Uterus (tissue), 4 donors: ENCODE measurements at places on chromosomes 7 and 10.

DNA sequence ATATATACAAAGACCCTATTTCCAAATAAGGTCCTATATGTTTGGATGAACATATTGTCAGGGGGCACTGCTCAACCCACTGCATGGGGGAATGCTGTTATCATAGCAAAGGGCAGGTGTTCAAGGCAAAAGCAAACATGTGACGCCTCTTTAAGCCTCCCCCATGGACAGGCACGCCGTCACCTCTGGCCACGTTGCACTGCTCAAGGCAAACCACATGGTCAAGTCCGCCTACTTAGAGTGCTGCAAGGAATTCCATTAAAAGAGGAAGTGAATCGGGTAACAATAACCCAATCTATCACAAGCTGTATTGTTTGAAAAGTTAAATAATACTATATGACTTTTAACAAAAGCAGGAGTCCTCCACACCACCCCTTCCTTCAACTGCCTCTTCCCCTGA, 8.8 kb upstream of the CALD1 start:
- DNase-seq: no peak

DNA sequence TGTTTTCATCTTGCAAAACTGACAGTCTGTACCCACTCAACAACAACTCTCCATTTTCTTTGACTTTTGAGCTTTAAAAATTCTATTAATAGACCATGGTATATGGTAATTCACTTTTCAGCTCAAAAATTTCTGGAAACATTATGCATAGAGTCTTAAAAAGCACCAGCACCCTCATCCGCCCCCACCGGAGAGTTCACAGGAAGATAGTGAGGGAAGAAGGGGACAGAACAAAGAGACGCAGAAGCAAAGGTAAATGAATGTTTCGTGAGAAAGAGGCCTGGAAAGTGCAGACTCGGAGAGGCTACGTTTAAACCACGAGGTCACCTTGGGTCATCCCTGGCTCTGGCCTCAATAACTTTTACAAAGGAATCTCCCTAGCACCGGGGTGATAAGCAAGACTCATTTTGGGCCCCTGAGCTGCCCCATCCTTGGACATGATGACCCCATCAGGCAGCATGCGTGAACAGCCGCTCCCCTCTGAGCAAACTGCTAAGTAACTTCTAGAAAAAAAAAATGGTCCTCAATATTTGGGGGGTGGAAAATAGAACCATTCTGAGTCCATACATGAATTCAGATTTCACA, 96.3 kb downstream of the CPXM2 start:
- DNase-seq: no peak

- no peak for DNase-seq
These were observed 44.2 kb downstream of the PRF1 start for GRCh38 chr10:70558295-70558694.

GRCh38 chr7:64098-64915, 128.1 kb upstream of the FAM20C start:
- peak; percentile 43 for DNase-seq

DNA sequence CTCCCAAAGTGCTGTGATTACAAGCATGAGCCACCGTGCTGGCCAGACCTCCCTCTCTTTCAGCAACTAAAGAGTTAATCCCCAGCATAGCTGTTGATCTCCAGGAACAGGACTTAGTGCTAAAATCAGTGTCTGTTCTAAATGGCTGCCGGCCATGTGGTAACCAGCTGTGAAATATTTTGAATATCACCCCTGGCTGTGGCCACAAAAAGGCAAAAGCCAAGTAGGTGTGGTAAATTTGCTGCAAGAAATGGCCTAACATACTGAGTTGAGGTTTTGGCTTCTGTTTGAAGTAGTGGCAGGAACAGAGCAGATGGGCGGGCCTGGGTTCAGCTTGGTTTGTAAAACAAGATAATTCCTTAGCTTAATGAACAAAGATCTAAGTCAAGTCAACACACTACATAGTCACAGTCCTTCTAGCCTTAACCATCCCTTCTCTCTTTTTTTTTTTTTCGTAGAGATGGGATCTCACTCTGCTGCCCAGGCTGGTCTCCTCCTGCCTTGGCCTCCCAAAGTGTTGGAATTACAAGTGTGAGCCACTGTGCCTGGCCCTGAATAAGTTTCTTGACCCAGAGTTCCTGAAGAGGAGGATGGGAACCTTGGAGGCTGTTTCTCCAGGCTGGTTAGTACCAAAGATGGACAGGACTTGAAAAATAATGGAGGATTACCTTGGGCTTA, 22.7 kb upstream of the AGFG2 start:
- DNase-seq: peak; percentile 55

DNA sequence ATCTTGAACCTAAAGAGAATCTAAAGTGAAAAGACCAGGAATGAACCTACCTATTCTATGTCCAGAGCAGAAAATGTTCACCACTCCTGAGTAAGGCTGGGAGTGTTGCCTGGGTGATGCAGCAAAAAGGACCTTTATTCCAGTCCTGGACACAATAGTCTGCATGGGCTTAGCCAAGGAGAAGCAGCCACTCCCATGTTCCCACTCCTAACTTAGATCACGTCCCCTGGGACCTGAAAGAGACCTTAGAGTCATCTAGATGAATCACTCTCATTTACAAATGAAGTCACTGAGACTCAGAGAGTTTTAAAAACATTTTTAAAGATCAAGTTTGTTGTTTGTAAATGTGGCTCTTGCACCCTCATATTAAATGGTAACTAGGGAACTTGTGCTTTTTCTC, 763.4 kb downstream of the KCNMA1 start:
- DNase-seq: no peak

- no peak for DNase-seq
These were observed 139.1 kb upstream of the LRRTM3 start for GRCh38 chr10:66786709-66787108.

DNA sequence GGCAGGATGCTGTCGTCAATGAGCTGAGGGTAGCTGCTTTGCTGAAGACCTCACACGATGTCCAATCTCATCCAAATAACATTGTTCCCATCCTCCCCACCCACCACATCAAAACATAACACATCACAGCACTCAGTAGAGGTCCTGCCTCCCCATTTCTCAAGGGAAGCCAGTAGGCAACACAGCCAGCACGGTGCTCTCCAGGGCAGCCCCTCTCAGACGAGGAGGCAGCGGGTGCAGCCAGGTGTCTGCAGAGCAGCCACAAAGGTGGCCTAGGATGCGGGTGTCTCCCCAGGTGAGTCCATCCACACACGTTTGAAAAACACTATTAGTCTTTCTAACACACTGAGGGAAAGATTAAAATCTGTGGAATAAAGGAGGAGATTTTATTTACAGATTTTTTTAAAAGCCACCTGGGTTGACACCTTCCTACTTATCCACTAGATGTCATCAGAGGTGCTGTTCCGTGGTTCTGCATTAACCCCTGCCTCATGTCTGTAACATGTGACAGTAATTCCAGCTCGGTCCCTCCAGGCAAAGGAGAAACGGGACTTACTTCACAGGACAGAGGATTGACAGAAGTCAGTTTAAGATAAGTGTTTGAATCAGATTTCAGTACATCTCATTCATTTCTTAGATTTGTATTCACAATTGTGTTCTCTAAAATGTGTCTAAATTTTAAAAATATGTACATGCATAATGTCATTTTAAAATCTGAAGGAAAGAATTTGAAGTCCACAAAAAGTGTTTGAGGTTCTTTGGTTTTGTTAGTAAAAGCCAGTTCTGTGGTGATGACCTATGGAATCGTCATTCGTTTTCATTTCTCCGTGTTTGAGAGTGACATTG, 68.0 kb downstream of the LANCL2 start:
- no peak for DNase-seq

- DNase-seq: no peak
These were observed 53.8 kb downstream of the MCMBP start for GRCh38 chr10:119818889-119819270.

- DNase-seq: no peak
These were observed 57.7 kb upstream of the ZNRF2 start for GRCh38 chr7:30226614-30227268.

DNA sequence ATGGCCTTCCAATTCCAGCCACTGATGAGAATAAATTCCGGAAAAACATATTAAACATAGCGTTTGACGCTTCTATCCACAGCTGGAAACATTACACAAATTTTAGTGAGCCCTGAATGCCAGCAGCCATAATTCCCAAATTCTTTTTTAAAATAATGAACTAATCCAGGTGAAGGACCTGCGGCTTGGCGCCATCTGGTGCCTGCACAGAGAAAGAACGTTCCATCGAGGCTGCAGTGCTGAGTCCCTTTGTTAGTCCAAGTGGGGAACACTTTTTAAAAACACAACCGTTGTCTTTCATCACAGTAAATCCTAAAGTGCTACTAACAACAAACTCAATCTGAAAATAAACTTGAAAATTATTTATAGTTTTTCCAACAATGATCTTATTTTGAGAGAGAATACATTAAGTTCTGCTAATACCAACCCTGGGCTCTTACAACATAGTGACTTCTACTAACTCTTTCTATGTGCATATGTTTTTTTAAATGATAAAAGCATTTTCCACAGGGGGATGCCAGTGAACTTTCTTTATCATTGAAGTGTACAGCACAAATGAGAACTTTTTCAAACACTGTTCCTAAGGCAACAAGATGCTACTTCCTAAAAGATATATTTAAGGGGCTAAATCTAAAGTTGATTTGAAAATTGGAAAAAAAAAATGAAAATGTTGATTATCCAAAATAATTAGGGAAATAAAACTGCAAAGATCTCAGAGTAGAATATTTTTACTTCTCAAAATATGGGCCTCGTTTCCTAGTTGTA, 166.9 kb upstream of the RNF32 start:
- no peak for DNase-seq

GRCh38 chr10:101710059-101710695, 15.2 kb upstream of the FBXW4 start:
- no peak for DNase-seq

GRCh38 chr10:25306386-25306785, 131.6 kb downstream of the GPR158 start:
- no peak for DNase-seq

GRCh38 chr10:101256387-101256786, 27.1 kb upstream of the LBX1 start:
- no peak for DNase-seq

GRCh38 chr10:66747451-66747850, 178.4 kb upstream of the LRRTM3 start:
- DNase-seq: no peak

GRCh38 chr7:74372511-74373111, 81.1 kb upstream of the GTF2IRD1 start:
- DNase-seq: peak; percentile 59

- no peak for DNase-seq
These were observed 55.4 kb upstream of the INHBA start for GRCh38 chr7:41758321-41758720.

DNA sequence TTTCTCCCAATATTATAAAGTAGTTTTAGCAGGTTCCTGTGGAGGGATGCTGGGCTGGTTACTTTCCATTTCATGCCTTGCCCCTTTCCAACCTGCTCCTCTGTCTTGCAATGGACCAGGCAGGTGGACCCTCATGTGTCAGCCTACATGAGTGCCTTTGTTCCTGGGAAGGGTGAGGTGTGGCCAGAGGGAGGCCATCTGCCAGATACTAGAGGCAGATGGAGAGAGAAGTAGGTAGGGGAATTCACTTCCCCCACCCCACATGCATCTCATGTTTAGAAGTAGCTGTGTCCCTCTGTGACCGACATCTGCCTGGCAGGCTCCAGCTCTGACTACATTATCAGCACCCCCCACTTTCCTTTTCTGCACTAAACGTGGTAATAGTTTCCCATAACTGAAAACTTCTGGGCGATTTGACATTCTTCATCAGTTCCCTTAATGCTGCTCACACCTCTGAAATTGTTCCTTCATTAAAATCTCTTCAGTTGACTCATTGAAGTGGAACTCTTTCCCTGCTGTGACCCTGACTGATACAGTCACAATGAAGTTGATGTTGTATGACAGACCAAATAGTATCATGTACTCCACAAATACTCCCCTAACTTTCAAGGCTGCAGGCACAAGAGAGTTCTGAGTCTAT, 396.3 kb upstream of the FZD8 start:
- no peak for DNase-seq

DNA sequence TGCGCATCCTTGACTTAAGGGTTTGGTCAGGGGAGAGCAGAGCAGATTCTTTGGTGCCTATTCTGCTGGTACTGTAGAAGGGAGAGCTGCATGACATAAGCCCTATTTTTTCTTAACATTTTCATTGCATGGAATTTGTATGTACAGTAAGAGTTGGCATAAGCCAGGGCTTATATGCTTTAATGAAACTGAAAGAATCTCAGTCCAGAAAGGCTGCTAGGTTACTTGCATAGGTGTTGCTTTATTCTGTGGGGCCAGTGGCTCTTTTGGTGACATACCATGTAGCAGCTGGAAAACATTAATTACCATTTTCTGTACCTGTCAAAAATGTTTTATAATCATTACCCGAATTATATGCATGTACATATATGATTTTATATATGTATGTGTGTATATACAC, 152.1 kb downstream of the LYZL1 start:
- DNase-seq: no peak

DNA sequence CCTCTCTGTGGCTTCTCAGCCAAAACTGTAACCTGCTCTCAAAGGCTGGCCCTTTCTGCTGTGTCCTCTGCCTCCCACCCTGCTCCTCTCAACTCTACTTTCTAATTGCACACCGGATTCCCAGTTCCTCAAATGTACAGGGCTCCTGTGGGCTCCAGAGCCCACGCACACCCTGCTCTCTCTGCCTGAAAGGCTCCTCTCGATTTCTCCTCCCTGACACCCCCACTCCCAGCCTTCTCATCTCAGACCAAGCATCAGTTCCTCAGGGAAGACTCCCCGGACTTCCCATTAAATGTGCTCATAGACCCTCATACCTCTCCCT, 111.7 kb upstream of the STEAP1B start:
- DNase-seq: no peak

DNA sequence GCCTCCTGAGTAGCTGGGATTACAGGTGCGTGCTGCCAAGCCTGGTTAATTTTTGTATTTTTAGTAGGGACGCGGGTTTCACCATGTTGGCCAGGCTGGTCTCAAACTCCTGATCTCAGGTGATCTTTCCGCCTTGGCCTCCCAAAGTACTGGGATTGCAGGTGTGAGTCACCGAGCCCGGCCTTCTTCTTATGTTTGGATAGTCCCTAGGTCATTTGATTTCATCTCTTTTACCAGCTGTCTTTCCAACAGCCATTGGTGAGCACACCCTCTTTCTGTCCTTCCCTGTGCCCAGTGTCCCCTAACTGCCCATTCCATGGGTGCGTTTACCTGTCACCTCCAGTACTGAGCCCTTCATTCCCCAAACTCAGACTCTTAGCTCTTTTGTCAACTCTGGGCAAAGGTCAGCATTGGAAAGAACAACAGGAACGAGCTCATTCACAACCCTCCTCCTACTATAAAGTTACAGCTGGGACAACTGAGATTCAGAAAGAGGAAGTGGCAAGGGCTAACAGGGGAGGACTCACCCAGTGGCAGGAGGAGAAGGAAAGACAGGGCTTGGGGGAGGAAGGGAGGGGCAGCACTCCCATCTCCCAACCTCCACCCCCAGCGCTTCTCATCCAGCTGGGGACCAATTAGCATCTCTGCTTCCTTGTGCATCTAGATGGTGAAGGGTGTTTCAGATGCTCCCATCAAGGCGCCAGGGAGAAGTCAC, 5.6 kb downstream of the SSC4D start:
- no peak for DNase-seq
